Neural progenitor cell (in vitro differentiated cells): ENCODE measurements at places on chromosomes 11 and 22.

DNA sequence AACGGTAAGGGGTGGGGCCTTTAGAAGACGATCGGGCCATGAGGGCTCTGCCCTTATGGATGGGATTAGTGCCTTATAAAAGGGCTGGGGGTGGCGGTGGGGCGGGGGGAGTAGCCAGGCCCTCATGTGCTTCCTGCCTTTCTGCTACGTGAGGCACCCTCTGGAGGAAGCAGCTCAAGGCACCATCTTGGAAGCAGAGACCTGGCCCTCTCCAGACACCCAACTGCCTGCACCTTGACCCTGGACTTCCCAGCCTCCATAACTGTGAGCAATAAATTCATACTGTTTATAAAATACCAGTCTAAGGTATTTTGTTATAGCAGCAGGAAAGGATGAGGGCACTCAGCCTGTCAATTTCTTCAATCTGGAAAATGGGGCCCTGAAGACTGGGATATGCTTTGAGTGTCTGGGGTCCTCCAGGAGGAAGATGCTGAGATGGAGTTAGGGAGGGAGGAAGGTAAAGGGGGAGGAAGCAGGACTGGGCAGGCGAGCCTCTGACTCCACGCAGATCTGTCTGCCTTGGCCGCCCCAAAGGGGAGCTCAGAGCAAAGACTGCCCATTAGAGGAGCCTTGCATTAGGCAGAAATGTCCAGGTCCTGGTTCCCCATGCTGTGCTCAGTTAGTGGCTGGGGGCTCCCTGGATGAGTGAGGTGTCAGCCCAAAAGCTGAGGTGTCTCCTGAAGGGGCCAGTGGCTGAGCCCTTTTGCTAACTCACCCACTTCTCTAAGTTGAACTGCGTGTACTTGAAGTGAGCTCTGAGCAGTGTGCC lies 5.3 kb downstream of the CABP2 start:
- DNase-seq: no peak

- no peak for DNase-seq
These were observed 1007.2 kb upstream of the RAG2 start for GRCh38 chr11:37605229-37605628.

- no peak for DNase-seq
These were observed 89.7 kb downstream of the RSF1 start for GRCh38 chr11:77730789-77731188.

DNA sequence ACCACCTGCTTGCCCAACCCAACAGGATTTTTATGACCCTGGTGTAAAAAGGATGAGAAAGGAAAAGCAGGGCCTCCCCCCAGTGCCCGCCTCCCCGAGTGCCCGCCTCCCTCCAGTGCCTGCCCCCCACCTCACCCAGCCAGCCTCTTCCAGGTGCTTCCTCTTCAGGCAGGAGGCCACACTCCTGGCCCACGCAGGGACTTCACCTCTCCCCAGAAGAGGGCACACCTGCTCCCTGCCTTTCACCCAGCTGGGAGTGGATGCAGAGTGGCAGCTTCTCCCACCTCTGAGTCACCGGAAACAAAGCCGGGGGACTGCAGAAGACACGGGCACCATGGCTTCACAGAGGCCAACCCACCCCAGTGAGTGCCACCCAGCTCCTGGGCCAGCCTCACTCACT lies 16.1 kb downstream of the CPT1A start:
- DNase-seq: peak; percentile 18

DNA sequence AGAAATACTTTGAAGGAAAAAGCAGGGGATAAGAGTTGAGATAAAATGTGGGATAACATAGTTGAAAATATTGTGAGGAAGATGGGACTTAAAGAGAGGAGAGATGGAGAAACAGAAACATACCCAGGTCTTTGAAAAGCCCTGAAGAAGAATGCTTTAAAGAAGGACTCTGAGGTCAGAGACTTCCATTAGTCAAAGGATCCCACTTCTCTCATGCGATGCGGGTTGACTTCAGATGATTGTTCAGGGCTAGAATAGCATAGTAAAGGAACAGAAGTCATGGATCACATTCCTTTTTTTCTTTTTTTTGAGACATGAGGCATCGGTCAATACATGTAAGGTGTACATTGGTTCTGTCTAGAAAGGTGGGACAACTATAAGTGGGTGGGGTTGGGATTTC lies 3.5 kb upstream of the JAM3 start:
- DNase-seq: no peak

- no peak for DNase-seq
These were observed 17.2 kb upstream of the BMAL1 start for GRCh38 chr11:13260201-13260962.

DNA sequence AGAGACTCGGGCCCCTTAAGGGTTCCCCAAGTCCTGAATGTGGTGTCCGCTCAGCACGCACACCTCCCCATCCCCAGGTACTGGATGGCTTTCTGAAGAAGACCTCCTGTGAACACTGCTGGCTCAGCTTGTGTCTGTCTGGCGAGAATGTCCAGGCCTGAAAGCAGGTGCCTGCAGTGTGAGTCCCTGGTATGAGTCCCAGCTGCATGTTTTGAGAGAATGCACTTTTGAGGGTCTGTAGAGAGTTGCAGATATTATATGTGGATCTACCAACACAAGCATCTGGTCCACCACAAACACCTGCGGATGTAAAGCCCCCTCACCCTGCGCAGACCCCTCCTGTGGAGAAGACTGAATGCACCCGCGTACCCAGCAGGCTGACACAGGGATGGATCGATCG lies 1308.9 kb downstream of the TBC1D22A start:
- no peak for DNase-seq

DNA sequence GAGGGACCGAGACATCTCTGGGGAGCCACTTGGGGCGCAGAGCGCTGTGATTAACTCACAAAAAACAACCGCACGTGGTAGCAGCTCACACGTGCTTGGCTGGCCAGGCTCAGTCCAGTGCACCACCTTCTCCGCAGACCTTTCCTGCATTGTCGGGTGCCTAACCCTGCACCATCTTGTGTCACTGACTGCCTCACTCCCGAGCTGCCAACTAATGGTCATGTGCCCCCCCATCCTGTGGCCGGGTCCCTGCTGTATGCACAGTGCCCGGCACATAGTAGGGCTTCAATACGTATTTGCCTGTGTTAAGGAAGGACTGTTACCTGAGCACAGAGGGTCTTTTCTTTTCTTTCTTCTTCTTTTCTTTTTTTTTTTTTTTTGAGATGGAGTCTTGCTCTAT lies 71.9 kb downstream of the ARHGAP8 start:
- DNase-seq: no peak

- DNase-seq: no peak
These were observed 147.8 kb upstream of the SESN3 start for GRCh38 chr11:95378789-95379188.

DNA sequence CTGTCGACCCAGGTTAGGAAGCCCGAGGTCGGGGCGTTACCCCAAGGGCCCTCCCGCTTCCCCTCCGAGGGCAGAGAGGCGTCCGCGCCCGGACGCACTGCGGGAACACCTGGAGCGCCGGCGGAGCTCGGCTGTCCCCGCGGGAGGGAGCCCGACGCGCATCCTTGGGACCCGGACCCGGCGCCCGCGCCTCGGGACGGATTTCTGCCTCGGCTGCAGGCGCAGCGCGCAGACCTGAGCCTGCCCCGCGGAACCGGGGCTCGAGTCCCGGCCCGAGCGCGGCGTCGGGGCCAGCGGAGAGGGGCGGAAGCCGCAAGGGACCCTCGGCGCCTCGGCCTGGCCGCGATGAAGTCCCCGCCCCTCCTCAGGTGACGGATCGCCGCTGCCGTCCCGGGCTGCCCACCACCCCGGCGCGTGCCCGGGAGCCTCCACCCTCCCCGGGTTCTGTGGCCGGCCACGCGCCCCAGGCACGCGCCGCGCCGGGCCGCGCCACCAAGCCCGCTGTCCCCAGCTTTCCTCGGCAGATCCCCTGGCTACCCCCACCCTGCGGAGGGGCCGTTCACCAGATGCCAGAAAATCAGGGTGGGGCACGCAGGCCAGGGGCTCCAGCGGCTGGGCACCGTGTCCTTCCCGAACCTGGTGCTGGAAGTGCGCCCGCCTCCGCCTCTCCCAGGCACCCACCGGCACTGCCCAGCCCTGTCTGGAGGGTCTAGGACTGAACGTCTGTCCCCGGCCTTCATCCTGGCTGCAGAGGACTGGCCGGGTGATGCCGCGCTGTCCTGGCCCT lies 410 bp downstream of the GLB1L3 start:
- peak; percentile 56 for DNase-seq

DNA sequence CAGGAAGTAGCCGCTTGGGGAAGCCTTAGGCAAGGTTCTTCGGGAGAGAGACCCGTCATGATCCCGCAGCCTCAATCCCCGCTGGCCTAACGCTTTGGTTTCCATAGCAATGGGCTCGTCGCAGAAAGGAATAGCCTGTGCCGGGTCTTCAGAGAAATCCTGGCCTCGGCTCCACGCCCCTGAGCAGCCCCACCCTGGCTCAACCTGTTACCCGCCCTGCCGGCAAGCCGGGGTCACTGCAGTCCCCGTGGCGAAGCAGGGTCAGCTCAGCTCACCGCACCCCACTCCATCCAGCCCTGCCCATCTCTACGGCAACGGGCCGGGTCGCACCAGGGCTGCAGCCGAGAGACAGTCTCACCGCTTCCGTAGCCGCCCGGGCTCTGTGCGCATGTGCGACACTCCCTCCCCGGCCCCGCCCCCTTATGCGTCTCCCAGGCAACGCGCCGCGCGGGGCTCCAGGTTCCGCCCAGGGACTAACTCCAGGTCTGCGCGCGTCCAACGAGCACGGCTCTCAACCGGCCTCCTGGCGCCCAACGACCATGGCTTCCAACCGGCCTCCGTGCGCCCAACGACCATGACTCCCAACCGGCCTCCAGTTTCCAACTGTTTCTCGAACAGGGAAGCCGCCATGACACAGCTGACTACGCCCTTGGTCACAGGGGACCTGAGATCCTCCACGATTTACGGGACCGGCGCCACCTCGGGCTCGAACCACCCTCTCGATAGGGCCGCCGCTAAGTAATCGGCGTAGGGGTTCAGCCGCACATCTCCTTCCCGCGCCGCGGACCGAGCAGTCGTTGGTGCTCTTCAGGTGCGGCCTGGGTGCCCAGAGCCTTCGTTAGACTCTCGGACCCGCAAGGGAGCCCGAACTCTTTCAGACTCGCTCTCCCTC lies at the start of gene DUSP18:
Gene DUSP18, minus strand, starts transcription at position 382 of the 892 bp plus-strand sequence. CDS start 3,872 bp downstream, outside the sequence.
- DNase-seq: peak; percentile 97

DNA sequence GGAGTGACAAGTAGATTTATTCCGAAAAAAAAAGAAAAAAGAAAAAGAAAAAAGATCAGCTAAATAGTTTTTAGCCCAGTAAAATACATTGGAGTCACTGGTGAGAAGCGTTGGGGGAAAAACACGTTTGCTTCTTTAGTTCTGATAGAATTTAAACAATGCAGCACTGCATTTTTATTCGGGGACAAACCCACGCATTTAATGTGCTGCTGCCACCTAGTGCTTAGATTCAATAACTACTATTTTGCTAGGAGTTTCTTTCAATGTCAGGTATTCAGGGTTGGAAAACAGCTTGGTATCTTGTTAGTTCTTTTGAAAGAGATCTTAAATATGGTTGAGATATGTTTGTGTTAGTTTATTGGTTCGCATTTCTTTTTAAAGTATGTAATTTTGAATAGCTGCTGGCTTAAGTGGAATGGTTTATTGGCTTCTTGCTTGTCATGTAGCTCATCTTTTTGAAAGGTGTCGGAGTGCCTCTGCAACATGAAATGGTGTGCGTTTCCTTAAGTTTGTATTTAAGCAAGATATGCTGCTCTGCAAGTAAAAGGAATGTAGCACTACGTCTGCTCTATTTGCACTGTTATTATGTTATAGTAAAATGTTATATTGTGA lies 41.9 kb downstream of the SVIP start:
- peak; percentile 71 for DNase-seq
